ENCODE measurements at places on chromosomes 3 and 15. TPM values are rescaled to one million over a fixed set of nuclear protein-coding genes. Genes with fewer than 3 reads are reported as not detected.

Gene CMTM7
- 18.6 TPM for total RNA-seq

Gene COL7A1
- 27.4 TPM for total RNA-seq

Gene TMEM212
- not detected for total RNA-seq

Gene CYP1A1
- total RNA-seq = not detected

Gene DNAH12
- total RNA-seq = 0.41 TPM

Gene FEZF2
- total RNA-seq = not detected
